ENCODE measurements at places on chromosomes 1 and 21.

DNA sequence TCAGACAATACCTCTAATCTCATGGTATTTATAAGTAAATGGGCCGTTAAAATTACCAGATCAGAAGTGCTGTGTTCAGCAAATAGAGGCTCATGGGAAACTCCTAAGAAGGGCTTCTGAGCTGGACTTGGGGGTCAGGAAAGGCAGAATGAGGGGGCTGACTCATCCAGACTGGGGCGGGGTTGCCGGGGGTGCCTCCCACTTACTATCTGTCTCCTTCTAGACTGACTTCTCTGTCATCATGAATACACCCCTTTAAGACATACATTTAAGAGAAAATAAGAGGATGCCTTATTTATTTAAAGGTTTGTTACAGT lies 96.0 kb upstream of the ERRFI1 start:
- DNase-seq, result no peak

- no peak for DNase-seq
Observed at GRCh38 chr1:180119837-180120236, 34.8 kb upstream of the QSOX1 start.

DNA sequence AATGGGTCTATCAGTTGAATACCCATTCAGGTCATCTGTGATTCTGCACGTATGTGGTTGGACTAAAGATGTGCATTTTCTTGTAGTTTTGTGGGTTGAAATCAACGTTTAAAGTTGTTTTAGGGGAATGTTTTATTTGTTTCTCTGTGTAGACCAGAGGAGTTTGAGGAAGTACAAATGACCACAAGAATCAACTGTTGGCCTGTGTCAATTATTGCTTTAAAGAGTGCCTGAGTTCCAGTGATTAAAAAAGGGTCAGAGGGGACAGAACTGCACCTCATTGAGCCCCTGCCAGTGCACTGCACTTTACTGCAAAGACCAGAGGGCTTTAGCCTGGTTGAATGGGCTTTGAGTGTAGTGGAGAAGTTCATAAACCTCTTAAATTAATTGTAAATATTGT lies 190.3 kb downstream of the VPS13D start:
- no peak for DNase-seq

DNA sequence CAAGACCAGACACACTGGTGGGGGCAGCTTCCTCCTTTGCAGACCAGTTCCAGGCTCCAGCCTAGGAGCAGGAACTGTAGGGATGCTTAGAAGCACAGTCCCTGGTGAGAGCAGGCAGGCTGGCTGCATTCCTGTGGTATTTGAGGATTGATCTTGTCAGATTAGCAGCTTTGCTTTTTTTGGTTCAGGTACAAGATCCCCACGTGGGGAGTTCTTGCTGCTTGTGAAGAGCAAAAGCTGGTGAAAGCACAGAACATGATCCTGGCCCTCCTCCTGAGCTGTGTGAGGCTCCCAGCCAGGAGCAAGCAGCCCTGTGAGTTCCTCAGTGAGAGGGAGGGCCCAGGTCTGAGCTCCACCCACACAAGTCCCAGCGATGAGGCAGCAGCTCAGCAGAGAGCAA lies 75.3 kb upstream of the ARTN start:
- no peak for DNase-seq

DNA sequence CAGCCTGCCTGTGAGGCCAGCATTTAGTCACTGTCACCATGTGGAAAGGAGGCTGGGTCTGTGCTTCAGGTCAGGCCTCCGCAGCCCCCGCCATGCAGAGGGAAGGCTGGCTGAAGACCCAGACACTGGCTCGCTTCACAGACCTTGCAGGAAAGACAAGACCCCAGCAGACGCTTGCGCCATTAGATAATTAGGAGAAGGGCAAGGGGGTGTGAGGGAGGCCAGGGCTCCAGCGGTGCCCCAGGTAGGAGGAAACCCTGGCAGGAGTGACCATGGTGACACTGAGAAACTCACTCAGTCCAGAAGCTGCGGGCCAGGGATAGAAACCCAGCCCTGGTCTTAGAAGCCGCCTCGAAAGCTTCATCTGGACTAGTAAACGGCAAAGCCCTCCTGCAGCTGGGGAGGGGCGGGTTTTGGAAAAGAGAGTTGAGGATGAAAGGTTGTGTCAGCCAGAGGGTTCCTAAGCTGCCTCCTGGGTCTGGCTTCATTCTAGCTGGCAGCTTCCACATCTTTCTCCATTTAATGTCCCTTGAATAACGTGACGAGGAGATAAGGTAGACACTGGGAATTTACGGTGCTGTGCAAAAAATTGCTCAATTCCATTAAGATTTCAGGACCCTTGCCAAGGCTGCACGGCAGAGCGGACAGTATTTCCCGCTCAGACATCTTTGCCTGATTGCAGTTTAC lies 294.1 kb upstream of the VAMP3 start:
- DNase-seq, result no peak

GRCh38 chr1:184485751-184486723 lies 99.2 kb downstream of the C1orf21 start:
- no peak for DNase-seq

GRCh38 chr1:206470692-206471414 lies 577 bp downstream of the IKBKE start:
- DNase-seq, result no peak

DNA sequence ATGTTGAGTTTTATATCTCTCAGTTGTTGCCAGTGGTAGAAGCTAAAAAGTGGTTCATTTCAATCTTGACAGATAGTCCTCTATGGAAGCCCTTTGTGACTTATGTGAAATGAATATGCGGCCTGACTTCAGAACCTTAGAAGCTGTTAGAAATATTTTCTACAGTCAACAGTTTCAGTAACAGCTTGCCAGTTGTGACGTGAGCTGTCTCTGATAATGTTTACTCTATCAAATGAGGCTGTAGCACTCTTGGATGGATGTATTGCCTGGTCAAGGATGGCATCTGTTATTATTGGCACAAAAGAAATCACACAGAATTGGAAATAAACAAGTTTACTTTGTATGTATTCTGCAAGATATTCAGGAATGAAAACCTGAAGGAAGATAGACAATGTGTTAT lies 31.9 kb downstream of the SNX7 start:
- no peak for DNase-seq

GRCh38 chr1:201754353-201754752 lies 74.6 kb upstream of the IPO9 start:
- no peak for DNase-seq

- DNase-seq, result no peak
Observed at GRCh38 chr1:45857101-45857700, 53.8 kb downstream of the MAST2 start.

All from hematopoietic multipotent progenitor cell treated with erythropoietin and hydrocortisone succinate and interleukin-3 and kit ligand, for 15 days (in vitro differentiated cells).